Heart left ventricle (tissue), 16 donors: ENCODE measurements at places on chromosomes 4 and X. TPM values are rescaled to one million over a fixed set of nuclear protein-coding genes. Genes with fewer than 3 reads are reported as not detected.

The RBMX gene
- 89.9 TPM for total RNA-seq

The CXCL6 gene
- 2.7 TPM for total RNA-seq

DNA sequence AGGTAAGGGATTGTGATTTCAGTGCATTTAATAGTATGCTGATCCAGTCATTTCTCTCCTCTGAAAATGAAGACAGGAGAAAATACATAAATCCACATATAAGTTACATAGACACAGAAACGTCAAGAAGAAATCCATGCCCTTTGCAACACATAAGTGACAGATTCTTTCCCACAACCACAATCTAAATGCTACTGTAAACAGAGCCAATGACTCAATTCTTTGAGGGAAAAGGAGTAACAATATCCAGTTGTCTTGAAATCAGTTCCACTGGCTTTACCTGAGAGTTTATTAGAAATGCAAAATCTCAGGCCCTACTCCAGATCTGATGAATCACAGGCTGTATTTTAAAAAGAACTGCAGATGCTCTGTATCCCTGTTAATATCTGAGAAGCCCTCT, 66.4 kb downstream of the ARAP2 start:
- no peak for DNase-seq

DNA sequence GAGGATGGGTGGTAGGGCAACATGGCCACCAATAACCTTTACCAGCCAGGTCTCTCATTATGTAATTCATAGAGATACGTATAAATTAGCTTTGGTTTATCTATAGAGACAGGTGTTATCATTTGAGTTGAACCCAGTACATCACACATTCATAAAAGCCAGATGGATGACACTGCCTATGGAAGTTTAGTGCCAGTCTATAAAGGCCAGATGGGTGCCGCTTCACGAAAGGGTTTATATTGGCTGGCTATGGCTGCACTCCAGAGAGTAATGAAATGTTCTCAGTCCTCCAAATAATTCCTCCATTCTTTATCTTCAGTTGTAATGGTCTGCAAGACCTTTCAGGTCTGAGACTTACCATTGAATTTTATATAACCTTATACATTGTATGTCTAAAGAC, 331.9 kb upstream of the NR3C2 start:
- no peak for DNase-seq

DNA sequence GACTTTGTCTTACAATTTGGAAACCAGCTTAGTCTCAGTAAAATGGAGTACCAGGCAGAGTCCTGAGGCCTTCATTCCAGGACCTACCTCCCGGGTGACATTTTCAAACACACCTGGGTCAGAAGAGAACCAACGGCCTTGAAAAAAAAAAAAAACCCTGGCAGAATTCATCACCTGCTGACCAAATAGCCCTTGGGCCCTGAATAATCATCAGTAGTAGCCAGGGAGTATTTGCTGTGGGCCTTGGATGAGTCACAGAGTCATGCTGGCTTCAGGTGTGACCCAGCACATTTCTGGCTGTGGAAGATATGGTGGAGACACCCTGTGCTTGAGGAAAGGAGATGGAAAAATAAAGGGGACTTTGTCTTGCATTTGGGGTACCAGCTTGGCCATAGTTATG, 92.2 kb downstream of the LPAR4 start:
- DNase-seq, result no peak

DNA sequence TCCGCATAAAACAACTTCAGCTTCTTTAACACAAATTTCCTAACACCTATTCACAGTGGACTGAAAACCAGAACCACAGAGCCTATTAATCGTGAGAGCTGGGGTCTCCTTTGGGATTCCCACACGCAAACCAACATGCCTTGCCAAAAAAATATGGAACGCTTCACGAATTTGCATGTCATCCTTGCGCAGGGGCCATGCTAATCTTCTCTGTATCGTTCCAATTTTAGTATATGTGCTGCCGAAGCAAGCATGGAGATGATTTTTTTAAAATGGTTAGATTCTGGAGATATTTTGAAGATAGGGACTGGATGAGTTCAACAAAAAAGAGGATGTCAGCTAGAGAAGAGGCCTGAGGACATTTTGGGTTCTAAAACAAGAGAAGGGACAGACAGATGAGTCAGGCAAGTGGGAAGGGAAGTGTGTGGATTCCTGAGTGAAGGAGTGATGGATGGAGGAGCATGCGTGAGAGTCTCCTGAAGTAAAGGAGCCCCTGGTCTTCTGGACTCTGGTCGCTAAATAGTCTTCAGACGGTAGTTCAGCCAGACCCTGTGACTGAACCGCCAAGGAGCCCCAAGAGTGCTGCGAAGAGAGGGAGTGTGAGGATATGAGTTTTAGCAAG, 9.5 kb upstream of the GATA1 start:
- DNase-seq, result no peak

- no peak for DNase-seq
Observed at GRCh38 chrX:123424546-123424945, 240.5 kb downstream of the GRIA3 start.

DNA sequence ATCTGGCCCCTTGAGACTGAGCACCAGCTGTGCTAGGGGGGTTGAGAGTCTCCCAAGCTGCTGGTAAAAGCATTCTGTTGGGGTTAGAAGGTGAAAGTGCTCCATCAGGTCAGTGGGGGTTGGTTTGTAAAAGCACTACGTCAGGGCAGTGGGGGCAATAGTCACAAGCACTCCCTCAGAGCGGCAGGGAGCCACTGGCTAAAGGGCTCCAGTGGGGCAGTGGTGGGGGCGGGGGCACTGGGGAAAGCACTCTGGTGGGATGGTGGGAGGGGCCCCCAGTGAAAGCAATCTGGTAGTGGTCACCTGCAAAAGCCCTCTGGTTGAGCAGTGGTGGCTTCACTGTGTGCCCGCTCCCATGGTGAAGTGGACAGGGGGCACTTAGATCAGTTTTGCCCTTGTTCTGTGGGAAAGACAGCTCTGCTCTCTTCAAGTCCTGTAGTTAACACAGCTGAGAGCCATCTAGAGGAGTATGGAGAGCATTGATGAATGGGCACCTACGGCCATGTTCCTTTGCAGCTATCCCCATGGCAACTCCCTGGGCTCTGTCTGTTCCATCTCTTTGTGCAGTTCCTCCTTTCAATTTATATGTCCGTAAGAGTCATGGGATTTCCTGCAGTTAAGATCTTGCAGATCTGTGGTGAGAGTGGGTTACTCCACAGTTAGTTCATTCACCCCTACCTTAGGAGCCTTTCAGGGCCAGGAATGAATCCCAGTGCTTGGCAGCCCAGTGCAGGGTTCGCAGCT, 106.4 kb downstream of the SH3BGRL start:
- DNase-seq, result no peak

DNA sequence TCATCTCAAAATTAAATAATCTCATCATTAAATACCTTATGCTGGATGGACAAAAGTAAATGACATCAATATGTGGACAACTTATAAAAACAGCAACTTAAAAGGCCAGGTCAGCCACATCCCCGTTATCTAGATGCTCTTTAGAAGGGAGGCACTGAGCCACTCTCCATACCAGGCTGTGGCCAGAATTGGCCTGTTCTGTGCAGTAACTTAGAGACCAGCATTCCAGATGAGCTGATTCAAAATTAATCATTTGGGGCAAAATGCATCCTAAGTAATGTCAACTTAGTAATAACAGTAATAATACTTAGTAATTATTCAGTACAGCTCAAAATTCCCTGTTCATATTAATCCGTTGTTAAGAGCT, 373.6 kb downstream of the FBXW7 start:
- DNase-seq, result no peak
